ENCODE measurements at places on chromosomes 16 and 17.

DNA sequence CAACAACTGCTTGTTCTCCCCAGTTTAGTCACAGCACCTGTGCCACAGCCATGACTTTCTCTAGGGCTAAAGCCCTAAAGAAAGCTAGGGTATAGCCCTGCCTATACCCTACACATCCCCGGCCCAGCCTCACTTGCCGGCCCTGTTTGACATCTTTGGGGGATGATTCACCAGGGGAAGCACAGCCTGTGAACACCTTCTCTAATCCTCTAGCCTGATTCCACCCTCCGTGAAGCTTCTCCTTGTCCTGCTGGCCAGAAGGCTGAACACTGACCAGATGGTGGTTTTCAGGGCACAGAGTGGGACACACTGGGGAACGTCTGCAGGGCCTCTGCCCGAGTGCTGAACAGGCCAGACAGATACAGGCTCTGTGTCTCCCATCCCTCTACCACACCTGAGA lies 6.0 kb downstream of the CLEC16A start:
- no peak for DNase-seq

DNA sequence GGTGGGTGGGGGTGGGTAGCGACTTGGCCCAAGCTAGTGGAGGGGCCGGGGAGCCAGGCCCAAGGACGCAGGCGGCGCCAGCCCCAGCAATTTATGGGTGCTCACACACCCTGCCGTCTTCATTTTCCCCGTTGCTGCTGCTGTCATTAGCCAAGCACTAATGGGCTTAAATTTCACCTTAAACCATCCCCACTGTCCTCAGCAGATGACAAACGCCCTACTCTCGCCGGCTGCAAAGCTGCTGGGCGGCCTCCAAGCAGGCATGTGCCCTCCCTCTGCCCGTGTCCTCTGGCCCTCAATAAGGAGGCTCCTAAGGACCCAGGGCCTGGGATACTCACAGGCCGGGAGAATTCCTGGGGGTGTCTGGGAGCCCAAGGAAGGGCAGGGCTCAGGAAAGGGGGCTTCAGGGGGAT lies 66.1 kb downstream of the SREBF1 start:
- no peak for DNase-seq

- DNase-seq: peak; percentile 56
Observed at GRCh38 chr17:16352303-16352666, 984 bp downstream of the CENPV start.

DNA sequence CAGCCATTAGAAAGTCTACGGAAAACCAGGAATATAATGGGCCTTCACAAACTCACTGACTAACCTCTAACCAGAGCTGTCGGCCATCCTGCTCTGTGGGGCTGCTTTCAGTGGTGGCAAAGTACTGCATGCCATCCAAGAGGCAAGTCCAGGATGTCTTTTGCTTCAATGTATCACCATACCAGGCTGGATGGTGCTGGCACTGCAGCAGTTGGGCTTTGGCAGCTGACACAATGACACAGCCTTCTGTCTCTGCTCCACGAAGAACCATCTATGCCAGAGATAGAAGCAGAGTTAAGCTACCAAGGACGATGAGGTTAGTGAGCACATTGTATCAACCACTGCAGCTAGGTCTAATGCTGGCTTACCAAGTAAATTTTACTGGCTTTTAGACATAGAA lies 9.7 kb upstream of the RSKR start:
- no peak for DNase-seq

DNA sequence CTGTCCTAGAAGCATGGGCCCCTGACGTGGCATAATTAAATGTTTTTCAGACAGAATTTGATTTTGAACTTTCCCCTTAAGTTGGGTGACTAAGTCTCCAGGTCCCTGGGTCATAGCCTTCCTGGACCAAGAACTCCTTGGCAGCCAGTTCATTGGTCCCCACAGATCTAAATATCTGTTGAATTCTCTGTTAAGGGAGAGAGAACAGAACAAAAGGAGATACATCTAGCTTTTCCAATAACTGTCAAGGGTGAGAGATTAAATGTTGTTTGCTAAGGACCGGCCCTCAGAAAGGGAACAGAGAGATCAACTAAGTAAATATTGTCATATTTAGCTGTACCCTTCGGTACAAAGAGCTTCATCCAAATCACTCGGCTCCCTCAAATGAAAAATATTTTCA lies 78.2 kb upstream of the NOL11 start:
- DNase-seq: no peak

GRCh38 chr16:12661656-12662172 lies 142.0 kb downstream of the CPPED1 start:
- DNase-seq: peak; percentile 27

DNA sequence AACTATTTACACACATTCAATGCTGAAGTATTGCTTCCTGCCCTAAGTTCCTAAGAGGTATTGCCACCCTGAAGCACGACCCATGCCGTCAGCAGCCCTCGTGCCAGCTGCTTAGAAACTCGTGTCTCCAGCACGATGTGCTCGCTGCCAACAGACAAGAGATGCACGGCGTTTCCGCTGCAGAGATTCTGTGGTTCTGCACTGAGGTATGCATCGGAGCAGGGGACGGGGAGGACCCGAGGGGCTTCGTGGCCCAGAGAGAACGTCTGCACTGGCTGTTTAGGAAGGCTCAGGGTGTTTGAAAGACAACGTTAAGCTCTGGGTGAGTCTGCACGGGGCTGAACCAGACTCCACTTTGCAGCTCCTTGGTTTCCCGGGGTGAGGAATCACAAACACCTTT lies 82.7 kb upstream of the CREBBP start:
- DNase-seq: peak; percentile 17

GRCh38 chr17:14942526-14943190 lies 322.5 kb downstream of the PMP22 start:
- no peak for DNase-seq

- no peak for DNase-seq
Observed at GRCh38 chr17:55237841-55238178, 26.9 kb upstream of the HLF start.

DNA sequence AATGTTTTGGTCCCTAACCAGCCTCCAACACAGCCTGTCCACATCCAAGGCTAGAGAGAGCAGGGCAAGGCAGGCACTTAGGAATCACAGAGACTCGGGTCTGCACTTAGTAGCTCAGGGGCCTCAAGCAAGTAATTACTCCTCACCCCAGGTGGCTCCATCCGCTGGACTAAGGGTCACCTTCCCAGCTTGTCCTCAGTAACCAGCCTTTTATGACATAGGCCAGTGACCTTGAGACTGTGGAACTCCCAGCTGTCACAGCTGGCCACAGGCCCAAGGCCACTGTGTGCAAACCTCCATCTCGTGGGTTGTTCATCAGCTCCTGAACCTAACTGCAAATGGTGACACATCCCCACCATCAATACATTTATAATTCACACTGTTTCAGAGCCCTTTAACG lies 68.6 kb downstream of the CDYL2 start:
- DNase-seq: no peak

- no peak for DNase-seq
Observed at GRCh38 chr16:54748611-54749190, 182.0 kb upstream of the IRX5 start.

GRCh38 chr16:51696376-51696775 lies 545.3 kb upstream of the SALL1 start:
- no peak for DNase-seq

DNA sequence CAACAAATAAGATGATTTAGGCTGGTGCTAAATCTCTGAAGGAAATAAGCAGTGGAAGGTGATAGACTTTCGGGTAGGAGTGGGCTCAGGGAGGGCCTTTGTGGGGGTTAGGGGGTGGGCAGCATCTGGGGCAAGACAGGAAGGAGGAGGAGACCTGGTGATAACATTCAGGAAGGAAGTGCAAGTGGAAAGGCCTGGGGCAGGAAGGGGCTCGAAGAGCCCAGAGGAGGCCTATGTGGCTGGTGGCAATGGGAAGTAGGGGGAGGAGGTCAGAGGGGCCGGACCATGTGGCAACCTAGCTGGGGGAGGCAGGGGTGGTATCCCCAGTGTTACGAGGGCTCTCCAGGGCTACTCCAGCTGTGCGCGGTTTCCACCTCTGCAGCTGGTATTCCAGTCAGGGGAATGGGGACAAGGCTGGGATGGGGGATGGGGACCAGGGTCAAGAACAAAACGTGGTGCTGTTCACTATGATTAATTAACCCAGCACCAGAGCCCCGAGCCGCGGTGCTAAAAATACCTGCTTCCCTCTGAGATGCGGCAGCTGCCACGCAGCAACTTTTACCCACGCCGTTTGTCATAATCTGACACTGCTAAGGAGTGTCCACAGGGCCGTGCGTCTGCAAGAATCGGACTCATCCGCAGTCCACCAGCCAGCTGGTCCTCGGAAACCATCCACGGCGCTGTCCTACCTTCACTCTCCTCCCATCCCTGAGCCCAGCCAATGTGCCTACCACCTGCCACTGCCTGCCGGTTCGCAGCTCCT lies 5.2 kb upstream of the CCDC182 start:
- DNase-seq: no peak

GRCh38 chr17:48649741-48650140 lies 23.6 kb upstream of the HOXB9 start:
- no peak for DNase-seq

GRCh38 chr16:15916323-15916722 lies 27.9 kb upstream of the CEP20 start:
- no peak for DNase-seq

DNA sequence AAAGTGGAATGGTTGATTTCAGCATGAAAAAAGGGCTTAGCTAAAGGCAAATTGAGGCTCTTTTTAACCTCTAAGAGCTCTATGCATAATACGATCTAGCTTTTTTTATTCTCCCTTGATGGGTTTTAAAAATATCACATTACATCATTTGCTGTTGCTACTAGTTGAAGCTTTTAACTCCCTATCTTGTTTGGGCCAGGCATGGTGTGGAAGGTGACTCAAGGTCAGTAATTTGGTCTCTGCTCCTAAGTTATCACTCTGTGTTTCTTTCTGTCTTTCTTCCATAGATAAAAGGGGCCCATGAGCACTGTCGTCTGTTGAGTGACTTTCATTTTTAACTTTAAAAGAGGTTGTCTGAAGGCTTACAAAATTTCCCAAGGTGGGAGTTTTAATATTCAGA lies 58.1 kb upstream of the GOT2 start:
- no peak for DNase-seq

- DNase-seq: no peak
Observed at GRCh38 chr17:82867763-82868325, 28.0 kb upstream of the ZNF750 start.

DNA sequence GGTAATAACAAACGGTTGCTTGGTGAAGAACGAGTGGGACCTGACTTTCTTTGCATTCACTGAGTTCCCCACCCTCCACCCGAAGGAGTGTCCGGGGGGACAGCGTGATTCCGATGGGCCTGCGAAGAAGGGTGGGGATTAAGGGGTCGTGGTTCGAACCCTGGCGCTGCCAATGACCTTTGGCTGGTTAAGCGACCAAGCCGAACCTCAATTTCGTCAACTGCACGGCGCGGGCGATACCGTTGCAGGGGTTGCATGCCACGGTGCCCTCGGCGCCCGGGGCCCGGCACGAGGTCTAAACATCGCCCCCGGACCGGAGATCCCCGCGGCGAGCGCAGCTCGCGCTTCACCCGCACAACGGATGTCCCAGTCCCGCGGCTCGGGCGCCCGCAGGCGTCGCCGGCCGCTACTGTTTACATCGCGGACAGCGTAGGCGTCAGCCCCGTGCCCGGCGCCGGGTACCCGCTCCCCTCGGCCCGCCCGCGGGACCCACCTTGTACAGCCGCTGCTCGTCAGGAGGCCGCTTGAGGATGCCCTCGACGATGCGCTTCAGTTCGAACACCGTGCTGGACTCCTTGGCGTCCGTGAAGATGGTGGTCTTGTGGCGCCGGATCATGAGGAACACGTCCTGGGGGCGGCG lies 460 bp downstream of the ELOB start:
- peak; percentile 62 for DNase-seq

GRCh38 chr16:84788920-84789391 lies 30.8 kb upstream of the CRISPLD2 start:
- no peak for DNase-seq

GRCh38 chr16:81335669-81336068 lies 20.9 kb downstream of the GAN start:
- peak; percentile 74 for DNase-seq

- DNase-seq: peak; percentile 17
Observed at GRCh38 chr17:3667366-3668278, 756 bp downstream of the TAX1BP3 start.

DNA sequence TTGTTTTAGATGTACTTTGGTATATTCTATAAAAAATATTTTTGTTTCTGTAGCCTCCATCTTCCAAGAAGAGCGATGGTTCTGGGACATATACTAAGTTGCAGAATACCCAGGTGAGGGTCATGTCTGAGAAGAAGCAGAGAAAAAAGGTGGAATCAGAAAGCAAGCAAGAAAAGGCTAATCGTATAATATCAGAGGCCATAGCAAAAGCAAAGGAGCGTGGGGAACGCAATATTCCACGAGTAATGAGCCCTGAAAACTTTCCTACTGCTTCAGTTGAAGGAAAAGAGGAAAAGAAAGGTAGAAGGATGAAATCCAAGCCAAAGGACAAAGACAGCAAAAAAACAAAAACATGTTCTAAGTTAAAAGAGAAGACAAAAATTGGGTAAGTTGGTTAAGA lies 154.6 kb downstream of the CHD9 start:
- DNase-seq: no peak

GRCh38 chr16:75189638-75190245 lies 17.2 kb downstream of the CTRB2 start:
- no peak for DNase-seq

DNA sequence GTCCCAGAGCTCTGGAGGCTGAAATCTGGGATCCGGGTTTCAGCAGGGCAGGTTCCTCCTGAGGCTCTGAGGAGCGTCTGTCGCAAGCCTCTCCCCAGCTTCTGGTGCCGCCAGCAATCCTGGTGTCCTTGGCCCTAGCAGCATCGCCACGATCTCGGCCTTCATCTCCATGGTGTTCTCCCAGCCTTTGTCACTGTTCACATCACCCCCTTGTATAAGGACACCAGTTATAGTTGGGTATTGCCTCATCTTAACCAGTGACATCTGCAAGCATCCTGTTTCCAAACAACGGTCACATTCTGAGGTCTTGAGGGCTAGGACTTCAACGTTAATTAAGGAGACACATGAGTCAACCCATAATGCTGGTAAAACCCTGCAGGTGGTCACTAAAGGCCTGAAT lies 2.8 kb upstream of the PPP1R27 start:
- no peak for DNase-seq

- DNase-seq: no peak
Observed at GRCh38 chr17:9003355-9004131, 17.8 kb upstream of the NTN1 start.

DNA sequence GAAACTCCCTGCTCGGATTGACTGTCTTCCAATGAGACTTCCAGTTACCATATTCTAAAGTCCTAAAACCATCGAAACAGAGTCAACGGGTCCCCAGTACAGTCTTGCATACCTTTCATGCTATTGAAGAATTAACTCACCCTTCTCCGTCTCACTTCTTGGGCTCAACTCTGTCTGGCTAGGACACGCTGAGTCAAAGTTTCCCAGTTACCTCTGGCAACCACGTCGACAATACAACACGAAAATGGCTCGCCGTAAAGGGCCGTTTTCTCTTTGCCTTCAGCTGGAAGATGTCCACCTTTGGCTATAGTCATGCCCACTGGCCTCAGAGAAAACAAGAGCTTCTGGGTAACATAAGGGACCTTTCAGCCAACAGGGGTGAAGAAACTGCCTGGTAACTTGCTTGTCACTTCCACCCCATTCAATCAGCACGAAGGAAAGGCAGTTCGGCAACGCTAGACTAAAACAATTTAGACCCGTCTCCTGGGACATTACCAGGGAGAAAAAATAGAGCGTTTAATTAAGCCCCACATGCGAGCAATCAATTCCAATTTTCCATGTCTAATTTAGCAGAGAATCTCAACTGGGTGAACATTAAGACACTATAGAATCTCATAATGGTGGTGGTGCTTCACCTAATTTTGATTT lies 21.5 kb downstream of the KCNG4 start:
- no peak for DNase-seq
